HT1080 (cell line): ENCODE measurements at places on chromosomes 4 and X. TPM values are rescaled to one million over a fixed set of nuclear protein-coding genes. Genes with fewer than 3 reads are reported as not detected.

The ADGRG4 gene
- 0.02 TPM in 1 of 2 replicates, not detected in the other for total RNA-seq

The NBDY gene
- total RNA-seq = 7.7 and 12.8 TPM in 2 replicates

The TEX13D gene
- total RNA-seq = 0.05 TPM in 1 of 2 replicates, not detected in the other

The NWD2 gene
- not detected in 2 replicates for total RNA-seq

The MAD2L1 gene
- 110 and 204 TPM in 2 replicates for total RNA-seq

The ATP6AP2 gene
- total RNA-seq = 35.6 and 36.4 TPM in 2 replicates

The AMTN gene
- total RNA-seq = 0.45 TPM in 1 of 2 replicates, not detected in the other

The PDCL2 gene
- total RNA-seq = not detected in 2 replicates

The PRRG1 gene
- total RNA-seq = 9.9 and 13.7 TPM in 2 replicates

The CYBB gene
- total RNA-seq = 0.13 TPM in 1 of 2 replicates, not detected in the other

The P2RY10 gene
- not detected in 2 replicates for total RNA-seq

The TRIM75 gene
- total RNA-seq = not detected in 2 replicates

The RPS6KA6 gene
- not detected in 2 replicates for total RNA-seq

The NAT8L gene
- 2.7 and 5.6 TPM in 2 replicates for total RNA-seq
